ENCODE measurements at places on chromosomes 6 and 20. TPM values are rescaled to one million over a fixed set of nuclear protein-coding genes. Genes with fewer than 3 reads are reported as not detected.

DNA sequence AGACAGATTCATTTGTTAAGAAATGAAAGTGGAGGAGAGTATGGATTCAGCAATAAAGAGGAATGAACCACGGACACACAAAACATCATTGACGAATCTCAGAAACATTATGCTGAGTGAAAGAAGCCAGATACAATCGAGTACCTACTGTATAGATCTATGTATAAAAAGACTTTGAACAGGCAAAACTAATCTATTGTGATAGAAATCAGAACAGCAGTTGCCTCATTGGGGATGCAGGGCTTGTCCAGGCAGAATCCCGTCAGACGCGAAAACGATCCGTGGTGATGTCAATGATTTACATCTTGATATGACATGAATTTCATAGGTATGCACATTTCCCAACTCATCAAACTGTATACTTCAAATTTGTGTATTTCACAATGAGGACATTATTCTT lies 265.2 kb downstream of the CBLN4 start:
- peaks cover 2% of the 10 kb centered on the region for H3K27me3 ChIP-seq
- no peak overlapping the region for H3K4me3 ChIP-seq
- no peak overlapping the region for H3K27ac ChIP-seq
- H3K4me1 ChIP-seq, result no peaks in the 10 kb centered on the region
- DNase-seq, result no peak

DNA sequence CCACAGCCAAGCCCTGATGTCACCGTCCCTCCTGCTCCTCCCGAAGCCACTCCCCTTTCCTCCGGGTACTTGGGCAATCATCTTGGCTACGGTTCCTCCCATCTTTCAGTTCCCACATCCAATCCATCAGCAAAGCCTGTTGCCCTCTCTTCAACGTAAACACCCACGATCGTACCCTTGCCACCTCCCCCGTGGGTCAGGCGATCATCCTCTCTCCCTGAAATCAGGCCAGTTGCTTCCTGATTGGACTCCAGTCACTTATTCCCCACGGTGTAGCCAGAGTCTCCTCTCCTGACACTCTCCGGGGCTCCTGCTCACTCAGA lies 44.5 kb downstream of the SULF2 start:
- peaks cover 9% of the 10 kb centered on the region for H3K27me3 ChIP-seq
- peak; percentile 43 for DNase-seq

- no peak overlapping the region for H3K4me3 ChIP-seq
- H3K27me3 ChIP-seq, result peaks cover 8% of the 10 kb centered on the region
- H3K4me1 ChIP-seq, result peaks cover 11% of the 10 kb centered on the region
- DNase-seq, result no peak
- H3K36me3 ChIP-seq, result peaks cover 5% of the 10 kb centered on the region
- H3K27ac ChIP-seq, result no peak overlapping the region
These were observed 18.1 kb upstream of the NOL4L start for GRCh38 chr20:32603046-32603726.

DNA sequence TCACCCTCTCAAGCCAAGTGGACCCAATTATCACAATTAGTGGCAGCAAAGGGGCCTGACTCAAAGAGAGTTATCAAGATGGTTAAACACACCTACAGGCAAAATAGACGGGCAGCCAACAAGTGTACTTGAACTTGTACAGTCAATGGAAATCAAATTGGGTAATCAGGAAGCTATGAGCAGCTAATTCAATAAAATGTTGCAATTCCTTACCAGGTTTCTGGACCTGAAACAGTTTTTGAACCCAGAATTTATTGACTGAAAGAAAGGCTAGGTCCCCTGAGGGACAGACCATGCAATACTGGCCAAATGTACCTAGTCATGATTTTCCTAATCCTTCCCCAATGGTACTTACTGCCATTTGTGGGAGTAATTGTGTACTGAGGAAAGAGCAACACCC lies 679.8 kb downstream of the EPM2A start:
- H3K4me1 ChIP-seq, result no peaks in the 10 kb centered on the region
- H3K36me3 ChIP-seq, result no peaks in the 10 kb centered on the region
- no peak overlapping the region for H3K27ac ChIP-seq
- no peak for DNase-seq
- no peak overlapping the region for H3K4me3 ChIP-seq
- H3K27me3 ChIP-seq, result peaks cover 1% of the 10 kb centered on the region

DNA sequence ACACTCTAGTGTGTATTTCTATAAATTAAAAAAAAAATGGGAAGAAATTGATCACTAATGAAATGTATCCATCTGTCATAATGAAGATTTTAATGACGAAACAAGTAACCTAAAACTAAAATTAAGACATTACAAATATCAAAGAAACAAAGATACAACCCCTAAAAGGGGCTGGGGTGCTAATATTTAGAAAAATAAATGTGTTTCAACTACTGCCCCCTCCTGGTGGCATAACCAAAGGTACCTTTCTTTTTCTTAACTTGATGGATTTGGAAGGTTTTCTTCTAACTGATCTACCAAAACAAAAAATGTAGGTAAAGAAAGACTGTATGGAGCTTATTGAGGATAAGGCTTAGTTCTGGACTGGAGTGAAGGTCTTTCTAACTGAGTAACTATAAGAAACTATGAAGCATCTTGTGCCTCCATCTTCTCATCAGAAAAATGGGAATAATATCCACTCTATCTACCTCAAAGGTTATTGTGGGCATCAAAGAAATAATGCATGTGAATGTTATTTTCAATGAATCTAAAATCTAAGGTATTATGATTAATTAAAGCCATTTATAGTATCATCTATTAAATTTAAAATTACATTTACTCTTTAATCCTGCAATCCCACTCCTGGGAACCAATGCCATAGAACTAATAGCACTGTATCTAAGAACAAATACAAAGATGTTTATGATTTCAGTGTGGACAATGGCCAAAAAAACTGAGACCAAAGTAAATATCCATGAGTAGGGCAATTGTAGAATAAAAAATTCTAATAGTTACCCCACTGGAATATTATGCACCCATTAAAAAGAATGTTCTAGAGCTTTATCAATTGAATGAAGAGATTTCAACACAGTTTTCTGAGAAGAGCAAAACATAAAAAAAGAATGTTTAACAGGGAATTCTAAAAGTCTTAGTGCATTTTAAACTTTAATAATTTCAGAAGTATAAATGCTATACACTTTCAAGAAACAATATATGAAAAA lies 117.2 kb downstream of the BACH2 start:
- no peak for DNase-seq
- H3K4me1 ChIP-seq, result peaks cover 61% of the 10 kb centered on the region
- H3K27me3 ChIP-seq, result no peaks in the 10 kb centered on the region
- no peaks in the 10 kb centered on the region for H3K36me3 ChIP-seq

DNA sequence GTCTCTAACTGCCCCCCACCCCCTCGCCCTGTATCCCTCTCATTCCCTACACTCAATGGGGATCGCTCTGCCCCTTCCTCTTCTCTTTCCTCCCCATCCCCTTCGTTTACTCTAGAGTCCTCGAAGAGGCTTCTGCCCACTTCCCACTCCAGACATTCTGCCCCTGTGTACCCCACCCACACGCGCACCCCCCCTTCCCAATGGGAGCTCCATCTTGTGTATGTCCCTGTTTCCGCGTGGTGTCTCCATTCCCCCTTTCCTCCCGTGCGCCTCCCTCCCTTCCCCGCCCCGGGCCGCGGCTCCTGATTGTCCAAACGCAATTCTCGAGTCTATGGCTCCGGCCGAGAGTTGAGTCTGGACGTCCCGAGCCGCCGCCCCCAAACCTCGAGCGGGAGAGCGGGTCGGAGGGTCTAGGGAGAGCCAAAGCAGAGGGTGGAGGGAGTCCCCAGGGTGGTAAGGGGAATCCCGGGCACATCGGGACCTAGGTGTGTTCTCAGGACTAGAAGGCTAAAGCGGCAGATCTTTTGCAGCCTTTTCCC lies 679 bp upstream of the RING1 start:
- peaks cover 20% of the 10 kb centered on the region for H3K27me3 ChIP-seq
- peaks cover 17% of the 10 kb centered on the region for H3K4me1 ChIP-seq
- H3K4me3 ChIP-seq, result peak overlapping the region; percentile 90

- H3K36me3 ChIP-seq, result no peaks in the 10 kb centered on the region
- no peaks in the 10 kb centered on the region for H3K27me3 ChIP-seq
- H3K4me1 ChIP-seq, result no peaks in the 10 kb centered on the region
- H3K27ac ChIP-seq, result no peak overlapping the region
- no peak overlapping the region for H3K4me3 ChIP-seq
These were observed 26.5 kb downstream of the MAP1LC3A start for GRCh38 chr20:34585019-34585418.

DNA sequence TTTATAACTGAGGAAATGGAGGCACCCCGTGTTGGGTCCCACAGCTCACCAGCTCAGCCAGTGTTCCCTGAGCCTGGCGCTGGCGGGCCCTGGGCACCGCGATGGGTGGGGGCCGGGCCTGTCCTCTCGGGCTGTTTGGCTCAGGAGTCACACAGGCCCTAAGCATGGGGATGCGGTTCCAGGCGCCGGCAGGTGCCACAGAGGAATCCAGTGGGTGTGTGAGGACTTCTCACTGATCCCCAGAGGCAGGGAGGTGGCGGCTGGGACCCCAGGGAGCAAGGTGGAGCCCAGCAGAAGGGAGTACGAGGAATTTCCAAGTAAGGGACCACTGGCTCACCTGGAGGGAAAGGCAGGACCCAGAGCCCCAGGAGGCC lies 57.5 kb downstream of the IRF4 start:
- peaks cover 5% of the 10 kb centered on the region for H3K27me3 ChIP-seq
- H3K36me3 ChIP-seq, result peaks cover 12% of the 10 kb centered on the region
- no peak overlapping the region for H3K4me3 ChIP-seq
- no peak overlapping the region for H3K27ac ChIP-seq
- DNase-seq, result no peak

- H3K27me3 ChIP-seq, result peaks cover 3% of the 10 kb centered on the region
- DNase-seq, result no peak
- no peaks in the 10 kb centered on the region for H3K4me1 ChIP-seq
- H3K27ac ChIP-seq, result no peak overlapping the region
- no peak overlapping the region for H3K4me3 ChIP-seq
These were observed 5.5 kb downstream of the HNF4A start for GRCh38 chr20:44361021-44361420.

- peak overlapping the region; percentile 33 for H3K27ac ChIP-seq
- no peak for DNase-seq
- no peaks in the 10 kb centered on the region for H3K36me3 ChIP-seq
These were observed 15.9 kb downstream of the ADRM1 start for GRCh38 chr20:62318400-62319345.

GRCh38 chr6:156686995-156687788 lies 90.0 kb upstream of the ARID1B start:
- no peaks in the 10 kb centered on the region for H3K36me3 ChIP-seq
- peak overlapping the region; percentile 99 for H3K27ac ChIP-seq
- peaks cover 30% of the 10 kb centered on the region for H3K4me1 ChIP-seq
- peak; percentile 79 for DNase-seq

- H3K27me3 ChIP-seq, result no peaks in the 10 kb centered on the region
- no peak overlapping the region for H3K4me3 ChIP-seq
- peaks cover 28% of the 10 kb centered on the region for H3K4me1 ChIP-seq
- DNase-seq, result no peak
- peaks cover 8% of the 10 kb centered on the region for H3K36me3 ChIP-seq
These were observed 293.5 kb downstream of the PRL start for GRCh38 chr6:22003287-22003686.

DNA sequence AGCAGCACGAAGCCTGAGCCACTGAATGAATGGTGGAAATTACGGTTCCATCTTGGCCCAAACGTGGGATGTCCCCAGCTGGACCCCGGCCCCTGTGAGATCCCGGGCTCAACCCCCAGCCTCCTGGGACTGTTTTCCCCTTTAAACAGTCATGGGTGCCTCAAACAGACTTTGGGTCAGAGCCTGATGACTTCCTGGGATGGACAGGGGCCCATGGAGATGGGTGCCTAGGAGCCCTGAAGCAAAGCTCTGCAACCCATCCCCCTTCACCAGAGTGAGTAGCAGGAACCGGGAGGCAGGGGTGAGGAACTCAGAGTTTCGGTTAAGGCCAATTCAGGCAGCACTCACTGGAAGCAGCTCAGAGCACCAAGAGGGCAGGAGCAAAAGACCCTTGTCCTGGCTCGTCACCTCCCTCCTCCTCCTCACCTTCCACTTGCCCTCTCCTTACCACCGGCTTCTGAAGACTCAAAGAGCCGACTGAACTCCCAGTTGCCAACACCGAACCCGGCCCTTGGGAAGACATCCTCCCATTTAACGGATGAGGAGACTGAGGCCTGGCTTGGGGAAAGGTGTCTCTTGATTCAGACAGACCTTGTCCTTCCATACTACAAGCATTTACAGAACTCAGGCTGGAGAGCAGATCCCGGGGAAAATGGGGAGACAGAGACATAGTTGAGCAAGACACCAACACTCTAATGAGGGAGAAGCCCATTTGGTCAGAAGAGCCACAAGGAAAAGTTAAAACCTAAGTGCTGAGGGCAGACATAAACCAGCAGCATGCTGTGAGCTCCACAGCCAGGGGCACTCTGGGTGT lies 14.9 kb upstream of the TLDC2 start:
- H3K36me3 ChIP-seq, result no peaks in the 10 kb centered on the region
- no peak for DNase-seq
- H3K4me1 ChIP-seq, result peaks cover 34% of the 10 kb centered on the region
- H3K27ac ChIP-seq, result peak overlapping the region; percentile 91

DNA sequence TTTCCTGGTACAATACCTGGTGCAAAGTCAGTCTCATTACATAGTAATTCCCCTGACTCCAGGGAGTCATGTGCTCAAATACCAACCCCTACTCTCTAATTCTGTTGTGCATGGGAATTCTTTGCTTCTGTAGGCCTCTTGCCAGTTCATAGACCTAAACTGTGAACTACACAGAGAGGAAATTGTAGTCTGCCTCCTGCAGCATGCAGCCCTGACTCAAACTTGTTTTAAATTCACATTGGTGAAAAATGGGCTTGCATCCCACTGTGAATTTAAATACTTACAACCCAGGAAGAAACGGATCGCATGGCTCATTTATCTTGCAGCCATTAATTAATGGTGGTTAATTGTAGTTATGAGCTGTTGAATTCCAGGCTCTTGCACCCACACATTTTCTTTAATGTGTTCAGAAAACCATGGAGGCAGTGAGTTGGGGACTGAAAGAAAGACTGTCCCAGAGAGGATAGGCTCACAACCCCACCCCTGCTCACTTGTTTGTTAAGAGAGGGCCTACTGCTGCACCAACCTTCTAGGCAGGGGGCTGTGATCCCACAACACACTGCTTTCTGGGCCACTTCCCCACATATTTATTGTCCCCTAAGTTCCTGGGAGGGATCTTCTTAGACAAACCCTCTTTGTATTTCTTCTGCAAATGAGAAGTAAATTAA lies 579.1 kb downstream of the DHX35 start:
- no peaks in the 10 kb centered on the region for H3K4me1 ChIP-seq
- H3K27me3 ChIP-seq, result no peaks in the 10 kb centered on the region
- peaks cover 5% of the 10 kb centered on the region for H3K36me3 ChIP-seq
- DNase-seq, result no peak

GRCh38 chr20:46626758-46627157 lies 24.5 kb downstream of the SLC13A3 start:
- H3K36me3 ChIP-seq, result peaks cover 19% of the 10 kb centered on the region
- DNase-seq, result no peak
- no peak overlapping the region for H3K4me3 ChIP-seq
- no peak overlapping the region for H3K27ac ChIP-seq

GRCh38 chr6:148001844-148002642 lies 340.6 kb upstream of the SASH1 start:
- H3K36me3 ChIP-seq, result peaks cover 3% of the 10 kb centered on the region
- H3K27ac ChIP-seq, result no peak overlapping the region
- peaks cover 3% of the 10 kb centered on the region for H3K27me3 ChIP-seq
- H3K4me1 ChIP-seq, result no peaks in the 10 kb centered on the region
- DNase-seq, result no peak

- H3K4me3 ChIP-seq, result no peak overlapping the region
- no peak overlapping the region for H3K27ac ChIP-seq
- peaks cover 3% of the 10 kb centered on the region for H3K4me1 ChIP-seq
- no peaks in the 10 kb centered on the region for H3K36me3 ChIP-seq
- H3K27me3 ChIP-seq, result no peaks in the 10 kb centered on the region
These were observed 116.2 kb upstream of the MMS22L start for GRCh38 chr6:97399208-97399607.

The MYBL2 gene
- 19.0 TPM for total RNA-seq

The MUC21 gene
- not detected for total RNA-seq

The PDYN gene
- not detected for total RNA-seq

The RSPH9 gene
- total RNA-seq, result 0.22 TPM

The ATP6V1G2 gene
- total RNA-seq, result 95.6 TPM

The BANF2 gene
- not detected for total RNA-seq

The ERVFRD-1 gene
- not detected for total RNA-seq

Data from glutamatergic neuron (in vitro differentiated cells).